CD4-positive, alpha-beta T cell treated with Interleukin-6 at 100 ng/mL for 8 hours (primary cell): ENCODE measurements at places on chromosomes 7 and 10.

DNA sequence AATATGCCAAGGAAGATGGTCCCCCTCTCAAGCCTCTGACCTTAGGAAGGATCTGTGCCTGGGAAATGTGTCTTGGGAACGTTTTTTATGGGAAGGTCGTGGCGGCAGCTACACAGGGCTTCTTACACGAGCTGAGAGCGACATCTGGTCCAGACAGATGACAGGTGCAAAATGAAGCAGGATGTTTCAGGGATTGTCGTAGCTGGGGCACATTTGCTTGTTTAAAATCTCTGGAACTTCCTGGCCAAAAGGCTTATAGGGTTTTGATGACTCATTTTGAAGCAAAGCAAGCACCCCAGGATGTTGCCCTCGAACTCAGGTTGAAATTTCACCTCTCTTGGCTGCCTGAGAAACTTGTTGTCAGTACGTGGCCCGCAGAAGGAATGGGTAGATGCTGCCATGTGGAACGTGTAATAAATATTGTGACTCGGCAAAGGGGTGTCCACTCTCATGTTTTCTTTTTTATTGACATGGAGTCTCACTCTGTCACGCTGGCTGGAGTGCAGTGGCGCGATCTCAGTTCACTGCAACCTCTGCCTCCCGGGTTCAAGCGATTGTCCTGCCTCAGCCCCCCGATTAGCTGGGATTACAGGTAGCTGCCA, 117.5 kb downstream of the CAMK1D start:
- no peak for DNase-seq

- no peak for DNase-seq
Measured at GRCh38 chr10:77609781-77610272, 27.8 kb downstream of the KCNMA1 start.

- DNase-seq: no peak
Measured at GRCh38 chr10:110190170-110190569, 17.2 kb upstream of the MXI1 start.

GRCh38 chr10:73593812-73594211, 2.7 kb upstream of the USP54 start:
- DNase-seq: no peak

GRCh38 chr7:88106434-88106833, 113.4 kb downstream of the SRI start:
- DNase-seq: no peak

DNA sequence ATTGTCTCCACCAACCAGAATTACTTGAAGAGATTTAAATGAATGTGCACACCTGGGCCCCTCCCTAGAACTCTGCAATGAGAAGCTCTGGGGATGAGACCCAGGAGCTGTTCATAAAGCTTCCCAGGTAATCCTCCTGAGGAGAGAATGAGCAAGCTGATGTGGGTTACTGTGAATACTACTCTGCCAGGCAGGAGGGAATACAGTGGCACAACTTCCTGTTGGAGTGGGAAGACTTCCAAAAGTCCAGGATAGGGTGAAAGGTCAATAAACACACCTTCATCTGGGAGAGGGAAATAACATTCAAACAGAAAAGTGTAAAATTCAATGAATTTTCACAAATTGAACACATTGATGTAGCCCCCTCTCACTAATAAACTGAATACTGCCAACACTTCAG, 351.4 kb downstream of the ABCA13 start:
- no peak for DNase-seq

DNA sequence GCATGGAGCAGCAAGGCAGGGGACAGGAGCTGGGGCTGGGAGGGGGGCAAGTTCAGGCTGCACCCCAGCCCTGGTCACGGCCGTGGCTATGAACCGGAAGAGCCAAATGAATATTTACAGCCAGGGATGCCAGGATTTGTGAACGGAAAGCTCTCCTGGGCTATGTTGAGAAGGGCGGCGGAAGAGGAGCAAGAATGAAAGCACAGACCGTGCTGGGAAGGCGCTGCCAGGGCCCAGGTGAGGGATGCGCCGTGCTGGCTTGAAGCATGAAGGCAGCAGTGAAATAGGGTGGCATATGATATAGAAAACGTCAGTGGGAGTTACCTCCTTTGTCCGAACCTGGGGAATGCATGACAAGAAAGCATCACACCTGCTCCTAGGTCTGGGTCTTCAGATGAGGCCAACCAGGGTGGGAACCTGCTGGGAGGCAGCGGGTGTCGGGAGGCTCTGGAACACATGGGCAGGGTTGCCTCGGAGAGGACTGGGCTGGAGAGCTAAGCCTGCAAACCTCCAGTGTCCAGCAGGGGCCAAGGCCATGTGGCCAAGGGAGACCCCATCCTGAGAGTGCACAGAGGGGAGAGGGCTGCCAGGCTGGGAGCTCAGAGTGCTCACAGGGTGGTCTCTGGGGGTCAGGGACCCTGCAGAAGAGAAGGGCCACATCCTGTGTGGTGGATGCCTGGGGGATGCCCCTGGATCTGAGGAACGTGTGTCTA, 120.6 kb upstream of the TCERG1L start:
- DNase-seq: no peak

DNA sequence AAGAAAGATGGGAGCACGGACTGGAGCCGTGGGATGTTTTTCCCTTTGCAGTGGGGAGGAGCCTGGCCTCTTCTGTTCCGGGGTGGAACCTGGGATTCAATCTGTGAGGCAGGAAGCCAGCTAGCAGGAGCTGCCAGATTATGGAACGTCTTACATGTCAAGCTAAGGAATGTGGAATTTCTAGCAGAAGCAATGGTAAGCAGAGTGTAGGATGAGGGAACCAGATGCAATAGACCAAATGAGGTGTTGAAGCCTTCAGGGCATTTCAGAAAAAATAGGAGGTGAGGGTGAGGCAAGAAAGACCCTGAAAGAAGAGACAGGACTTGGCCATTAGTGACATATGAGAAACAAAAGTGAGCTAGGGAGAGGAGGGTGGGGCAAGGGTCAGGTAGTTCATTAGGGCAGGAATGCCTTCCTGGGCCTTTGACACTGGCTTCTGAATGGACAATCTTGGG, 105.5 kb downstream of the CHN2 start:
- no peak for DNase-seq

GRCh38 chr10:125265579-125265955, 105.2 kb upstream of the CTBP2 start:
- DNase-seq: no peak

DNA sequence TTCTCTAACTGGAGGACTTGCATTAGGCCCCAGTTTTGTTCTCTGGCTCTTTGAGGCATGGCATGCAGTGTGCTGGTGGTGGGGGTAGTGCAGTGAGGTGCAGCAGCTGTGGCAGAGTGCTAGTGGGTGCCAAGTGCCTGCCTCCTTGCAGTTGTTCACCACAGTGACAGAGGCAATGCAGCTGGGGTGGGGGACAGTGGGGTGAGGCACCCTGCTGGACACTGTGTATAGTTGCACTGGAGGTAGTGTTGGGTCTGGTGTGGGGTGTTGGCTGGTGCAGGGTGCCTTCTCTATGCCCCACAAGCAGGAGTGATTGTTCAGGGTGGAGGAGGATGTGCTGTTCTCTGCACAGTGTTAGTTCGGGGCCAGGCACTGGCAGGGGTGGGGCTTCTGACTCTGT, 21.7 kb upstream of the KEL start:
- DNase-seq: no peak

DNA sequence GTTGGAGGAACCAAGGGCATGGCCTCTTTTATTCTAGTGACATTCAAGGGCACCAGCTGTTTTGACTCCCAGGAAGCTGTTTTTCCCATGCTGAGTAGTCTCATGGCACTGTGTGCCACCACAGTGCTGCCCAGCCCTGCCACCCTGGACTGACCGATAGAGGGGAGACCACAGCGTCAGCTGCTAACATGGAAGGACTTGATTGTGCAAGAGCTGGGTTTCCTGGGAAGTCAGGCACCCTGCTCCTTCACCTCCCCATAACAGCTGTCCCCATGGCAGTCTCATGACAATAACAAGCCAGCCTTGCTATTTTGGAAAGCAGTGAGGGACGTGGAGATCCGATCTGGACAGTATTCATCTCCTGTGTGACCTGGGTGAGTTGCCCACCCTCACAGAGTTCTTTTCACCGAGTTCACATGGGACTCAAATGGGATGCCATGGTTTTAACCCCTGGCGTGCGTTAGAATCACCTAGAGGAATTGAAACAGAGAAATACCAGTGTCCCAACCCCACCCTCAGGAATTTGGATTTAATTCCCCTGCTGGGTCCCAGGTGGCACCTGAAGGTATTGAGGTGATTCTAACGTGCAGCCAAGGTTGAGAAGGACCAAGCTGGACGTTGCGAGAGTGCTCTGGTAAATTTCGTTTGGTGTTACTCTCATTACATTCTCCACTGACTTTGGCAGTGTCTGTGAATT, 174.8 kb downstream of the CELF2 start:
- DNase-seq: no peak

- DNase-seq: peak; percentile 33
Measured at GRCh38 chr7:22697876-22698606, 29.0 kb upstream of the IL6 start.

- DNase-seq: no peak
Measured at GRCh38 chr10:60374836-60375235, 14.8 kb downstream of the ANK3 start.
